ENCODE measurements at places on chromosomes 16 and 17. TPM values are rescaled to one million over a fixed set of nuclear protein-coding genes. Genes with fewer than 3 reads are reported as not detected.

DNA sequence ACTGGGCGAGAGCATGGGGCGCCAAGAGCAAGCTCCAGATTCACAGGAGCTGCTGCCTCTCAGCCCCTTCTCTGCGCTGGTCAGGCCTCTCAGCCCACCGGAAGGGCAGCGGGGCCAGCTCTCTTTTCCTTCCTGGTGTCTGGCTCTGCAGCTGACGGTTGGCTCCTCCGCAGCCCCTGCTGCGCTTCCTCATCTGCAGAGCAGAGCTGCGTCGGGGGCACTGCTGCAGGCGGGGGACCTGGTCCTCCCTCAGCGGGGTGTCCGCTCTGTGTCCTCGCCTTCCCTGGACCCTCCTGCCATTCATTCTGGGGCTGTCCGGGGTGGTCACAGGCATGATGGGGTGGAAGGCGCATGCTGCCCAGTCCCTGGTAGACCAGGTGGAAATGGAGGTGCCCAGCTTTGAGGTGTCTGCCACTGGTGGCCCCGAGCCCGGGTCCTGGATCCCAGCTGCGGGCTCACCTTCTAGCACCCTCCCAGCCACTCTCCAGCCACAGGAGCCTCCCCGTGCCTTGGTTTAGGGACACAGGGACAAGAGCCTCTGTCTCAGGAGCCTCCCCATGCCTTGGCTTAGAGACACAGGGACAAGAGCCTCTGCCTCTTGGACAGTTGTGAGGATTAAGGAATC lies 84.8 kb downstream of the IRF8 start:
- peaks cover 2% of the 10 kb centered on the region for H3K27me3 ChIP-seq
- DNase-seq, result no peak
- H3K36me3 ChIP-seq, result no peaks in the 10 kb centered on the region
- H3K4me1 ChIP-seq, result peaks cover 43% of the 10 kb centered on the region
- no peak overlapping the region for H3K4me3 ChIP-seq
- H3K27ac ChIP-seq, result no peak overlapping the region

DNA sequence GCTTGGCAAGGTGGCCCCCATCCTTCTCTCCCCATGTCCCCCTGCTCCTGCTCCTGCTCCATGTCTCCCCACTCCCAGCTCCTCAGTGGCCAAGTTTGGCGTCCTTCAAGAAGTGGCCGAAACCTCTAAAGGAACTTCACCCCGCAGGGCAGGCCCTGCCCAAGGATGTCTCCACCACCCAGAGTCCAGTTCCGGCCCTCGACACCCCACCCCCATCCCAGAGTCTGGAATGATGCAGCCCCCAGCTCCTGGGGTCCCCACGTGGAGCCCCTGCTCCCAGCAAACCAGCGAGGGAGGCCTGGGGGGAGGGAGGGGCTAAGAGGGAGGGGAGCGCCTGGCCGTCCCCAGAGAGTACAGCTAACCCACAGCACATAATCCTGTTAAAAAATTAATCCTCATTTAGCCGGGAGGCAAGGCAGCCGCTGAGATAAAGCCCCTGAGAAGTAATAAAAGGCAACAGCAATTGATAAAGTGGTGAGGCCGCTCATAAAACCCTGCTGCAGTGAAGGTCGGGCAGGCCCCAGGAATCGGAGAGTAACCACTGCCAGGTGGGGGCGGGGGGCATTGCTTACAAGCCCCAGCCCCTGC lies 9.9 kb upstream of the ENPP7 start:
- H3K27ac ChIP-seq, result no peak overlapping the region
- no peak overlapping the region for H3K4me3 ChIP-seq
- no peak for DNase-seq

- H3K4me3 ChIP-seq, result no peak overlapping the region
- no peak overlapping the region for H3K27ac ChIP-seq
- no peak for DNase-seq
- no peaks in the 10 kb centered on the region for H3K4me1 ChIP-seq
- H3K27me3 ChIP-seq, result no peaks in the 10 kb centered on the region
Measured at GRCh38 chr16:55905651-55906050, 30.5 kb upstream of the CES5A start.

- H3K36me3 ChIP-seq, result no peaks in the 10 kb centered on the region
- no peak for DNase-seq
- H3K27me3 ChIP-seq, result peaks cover 8% of the 10 kb centered on the region
- no peak overlapping the region for H3K4me3 ChIP-seq
- H3K27ac ChIP-seq, result no peak overlapping the region
- H3K4me1 ChIP-seq, result no peaks in the 10 kb centered on the region
Measured at GRCh38 chr17:15385305-15385704, 43.9 kb upstream of the TEKT3 start.

DNA sequence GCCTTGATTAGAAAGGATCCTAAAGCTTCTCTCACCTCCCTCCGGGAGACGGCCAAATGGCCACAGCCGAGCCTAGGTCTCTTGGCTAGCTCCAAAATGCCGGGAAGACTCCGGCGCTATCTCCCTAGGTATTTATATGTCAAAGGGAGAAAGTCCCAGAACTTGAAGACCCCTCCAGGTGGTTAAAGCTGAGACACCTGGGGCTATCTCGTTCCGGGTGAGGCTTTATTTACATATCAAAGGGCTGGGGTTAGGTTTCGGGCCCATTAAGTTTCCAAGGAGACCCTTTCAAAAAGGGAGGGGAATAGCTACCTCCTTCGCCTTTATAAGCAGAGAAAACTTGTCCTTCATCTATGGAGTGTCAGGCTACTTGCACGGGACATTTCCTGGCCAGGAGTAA lies 70.9 kb upstream of the KIFC3 start:
- no peak overlapping the region for H3K27ac ChIP-seq

- H3K36me3 ChIP-seq, result no peaks in the 10 kb centered on the region
- H3K4me3 ChIP-seq, result no peak overlapping the region
- no peak for DNase-seq
Measured at GRCh38 chr16:2825049-2825742, 4.9 kb upstream of the ZG16B start.

- no peak overlapping the region for H3K27ac ChIP-seq
- H3K27me3 ChIP-seq, result no peaks in the 10 kb centered on the region
- H3K36me3 ChIP-seq, result peaks cover 12% of the 10 kb centered on the region
Measured at GRCh38 chr17:17062866-17063265, 20.6 kb downstream of the MPRIP start.

DNA sequence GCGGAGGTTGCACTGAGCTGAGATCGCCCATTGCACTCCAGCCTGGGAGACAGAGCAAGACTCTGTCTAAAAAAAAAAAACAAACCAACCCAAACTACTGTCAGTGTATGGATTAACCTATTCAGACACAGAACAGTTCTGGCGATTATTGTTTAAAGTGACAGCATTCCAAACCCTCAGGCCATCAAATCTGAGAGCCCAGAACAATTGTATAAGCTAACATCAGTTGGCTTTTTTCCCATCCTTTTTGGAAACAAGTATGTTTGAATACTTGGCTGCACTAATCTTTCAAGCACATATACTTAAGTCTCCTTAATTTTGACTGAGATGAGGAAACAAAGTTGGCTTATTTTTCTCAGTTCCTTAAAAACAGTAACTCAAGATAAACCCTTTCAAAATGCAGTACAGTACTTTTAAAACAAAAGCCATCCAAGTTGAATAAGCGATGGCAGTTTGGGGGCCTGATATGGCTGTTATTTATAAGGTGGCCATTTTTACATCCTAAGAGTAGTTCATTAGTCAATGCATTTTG lies 1.4 kb downstream of the ZSWIM7 start:
- H3K27me3 ChIP-seq, result no peaks in the 10 kb centered on the region
- no peak overlapping the region for H3K27ac ChIP-seq
- H3K4me3 ChIP-seq, result no peak overlapping the region
- peaks cover 30% of the 10 kb centered on the region for H3K4me1 ChIP-seq
- peaks cover 32% of the 10 kb centered on the region for H3K36me3 ChIP-seq

DNA sequence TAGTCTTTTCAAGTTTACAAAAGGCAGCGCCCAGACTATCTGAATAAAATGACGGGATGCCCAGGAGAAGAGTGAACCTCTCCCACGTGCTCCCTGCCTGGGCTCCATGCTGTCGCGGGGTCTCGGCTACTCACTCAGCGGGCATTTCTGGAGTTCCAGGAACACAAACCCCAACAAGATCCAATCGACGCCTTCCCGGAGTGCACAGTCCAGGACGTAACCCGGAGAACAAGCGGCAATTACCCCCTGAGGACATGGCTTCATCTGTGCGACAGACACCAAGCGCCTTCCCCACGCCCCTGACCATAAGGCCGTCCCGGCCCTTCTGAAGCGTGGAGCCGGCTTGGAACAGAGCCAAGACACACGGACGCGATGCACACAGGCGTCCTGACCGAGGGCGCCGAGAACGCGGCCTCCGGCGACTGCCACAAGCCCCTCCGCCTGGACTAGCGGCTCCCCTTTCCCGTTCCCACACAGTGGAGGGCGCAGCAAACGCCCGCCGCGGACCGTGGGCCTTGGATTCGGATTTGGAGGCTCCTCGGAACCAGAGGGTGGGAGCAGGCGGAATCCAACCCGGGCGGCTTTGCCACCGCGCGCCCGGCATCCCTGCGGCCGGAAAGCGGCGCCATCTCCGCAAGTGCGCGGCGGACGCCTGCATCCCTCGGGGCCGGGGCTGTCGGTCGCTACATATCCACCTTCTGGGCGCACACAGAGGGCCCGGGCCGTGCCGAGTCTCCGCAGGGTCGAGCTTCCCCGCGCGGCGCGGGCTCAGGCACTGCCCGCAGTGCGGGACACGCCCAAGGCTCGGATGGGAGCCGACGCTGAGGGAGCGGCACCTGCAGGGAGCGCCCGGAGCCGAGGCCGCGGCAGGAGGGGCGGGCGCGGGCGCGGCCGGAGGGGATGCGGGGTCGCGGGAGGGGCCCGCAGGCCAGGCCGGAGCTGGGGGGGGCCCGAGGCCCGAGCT lies 725 bp downstream of the ABCA3 start:
- peaks cover 32% of the 10 kb centered on the region for H3K4me1 ChIP-seq
- H3K4me3 ChIP-seq, result peak overlapping the region; percentile 77
- peak; percentile 56 for DNase-seq
- H3K36me3 ChIP-seq, result peaks cover 6% of the 10 kb centered on the region
- peak overlapping the region; percentile 70 for H3K27ac ChIP-seq
- peaks cover 19% of the 10 kb centered on the region for H3K27me3 ChIP-seq

DNA sequence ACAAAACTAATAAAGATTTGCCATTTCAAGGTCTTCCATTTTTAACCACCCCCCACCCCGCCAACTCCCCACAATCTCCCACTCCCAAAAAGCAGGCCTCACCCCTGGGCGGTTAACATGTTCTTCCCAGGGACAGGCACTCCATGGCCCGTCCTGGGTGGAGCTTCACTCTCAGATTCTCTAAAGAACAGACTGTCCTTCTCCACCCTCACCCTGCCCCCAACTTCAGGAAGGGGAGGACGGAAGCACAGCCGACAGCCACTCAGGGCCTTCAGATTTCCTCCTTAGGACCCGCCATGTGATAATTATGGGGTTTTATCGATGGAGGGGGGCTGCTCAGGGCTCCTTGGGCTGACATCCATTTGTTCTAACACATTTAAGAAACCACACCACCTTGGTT lies 61.9 kb downstream of the ZFHX3 start:
- H3K27me3 ChIP-seq, result no peaks in the 10 kb centered on the region
- no peak overlapping the region for H3K27ac ChIP-seq
- H3K4me1 ChIP-seq, result no peaks in the 10 kb centered on the region

DNA sequence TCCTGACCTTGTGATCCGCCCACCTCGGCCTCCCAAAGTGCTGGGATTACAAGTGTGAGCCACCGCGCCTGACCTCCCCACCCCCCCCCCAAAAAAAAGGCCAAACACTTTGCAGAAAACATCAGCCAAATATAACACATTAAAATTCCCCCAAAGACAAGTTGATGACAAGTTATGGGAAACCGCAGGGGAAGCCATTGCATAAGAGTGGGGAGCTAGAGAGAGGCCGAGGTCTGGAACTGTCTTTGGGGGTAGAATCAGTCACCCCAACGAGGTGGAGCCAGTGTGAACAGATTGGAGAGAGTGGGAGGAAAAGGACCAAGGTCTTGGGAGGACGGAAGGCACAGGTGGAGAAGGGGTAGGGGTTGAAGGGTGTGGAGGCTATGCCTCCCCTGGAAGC lies 2.8 kb downstream of the DRC3 start:
- H3K4me3 ChIP-seq, result no peak overlapping the region
- H3K27ac ChIP-seq, result no peak overlapping the region
- no peaks in the 10 kb centered on the region for H3K36me3 ChIP-seq
- H3K4me1 ChIP-seq, result peaks cover 22% of the 10 kb centered on the region
- no peak for DNase-seq
- no peaks in the 10 kb centered on the region for H3K27me3 ChIP-seq

DNA sequence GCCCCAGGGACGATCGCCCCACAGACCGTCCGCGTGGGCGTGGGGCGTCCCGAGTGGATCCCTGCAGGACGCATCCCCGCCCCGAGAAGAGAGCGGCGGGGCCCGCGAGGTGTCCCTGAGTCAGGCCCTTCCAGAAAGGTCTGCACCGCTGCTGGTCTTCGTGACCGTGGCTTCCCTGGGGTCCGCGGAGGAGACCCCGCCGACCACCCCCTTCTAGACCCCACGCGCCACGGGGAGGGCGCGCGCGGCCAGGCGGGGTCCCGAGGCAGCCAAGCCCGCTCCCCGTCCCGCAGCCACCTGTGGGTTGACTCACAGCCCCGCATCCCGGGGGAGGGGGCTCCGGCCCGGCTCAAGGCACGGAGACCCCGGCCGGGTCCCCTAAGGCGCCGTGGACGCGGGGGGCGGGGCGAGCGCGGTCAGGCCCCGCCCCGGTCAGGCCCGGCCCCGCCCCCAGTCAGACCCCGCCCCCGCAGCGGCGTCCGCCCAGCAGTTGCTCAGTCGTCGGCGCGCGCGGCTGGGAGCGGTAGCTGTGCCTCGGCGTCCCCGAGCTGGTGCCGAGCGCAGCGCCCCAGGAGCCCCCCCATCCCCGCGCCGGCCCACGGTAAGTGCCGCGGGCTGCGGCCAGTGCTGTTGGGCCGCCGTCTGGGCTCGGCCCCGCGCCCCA lies at the start of gene BAIAP3:
Gene BAIAP3 (plus strand): TSS at position 497 of the 664 bp plus-strand sequence. CDS start 4,905 bp downstream, outside the sequence.
- H3K36me3 ChIP-seq, result no peaks in the 10 kb centered on the region
- H3K27ac ChIP-seq, result no peak within 1 kb of the TSS
- peak within 1 kb of the TSS; percentile 36 for H3K4me3 ChIP-seq
- DNase-seq, result peak; percentile 60
- peaks cover 30% of the 10 kb centered on the region for H3K27me3 ChIP-seq

The OR3A3 gene
- not detected for total RNA-seq

The SLFN11 gene
- total RNA-seq, result 50.1 TPM

The CD300H gene
- not detected for total RNA-seq

The TAF15 gene
- total RNA-seq, result 336 TPM

The CD300A gene
- 2.1 TPM for total RNA-seq

The ABCC3 gene
- not detected for total RNA-seq

The PITPNM3 gene
- 0.68 TPM for total RNA-seq
